ENCODE measurements at places on chromosomes 4 and X. TPM values are rescaled to one million over a fixed set of nuclear protein-coding genes. Genes with fewer than 3 reads are reported as not detected.

SLC6A14 gene
- total RNA-seq = not detected

DNA sequence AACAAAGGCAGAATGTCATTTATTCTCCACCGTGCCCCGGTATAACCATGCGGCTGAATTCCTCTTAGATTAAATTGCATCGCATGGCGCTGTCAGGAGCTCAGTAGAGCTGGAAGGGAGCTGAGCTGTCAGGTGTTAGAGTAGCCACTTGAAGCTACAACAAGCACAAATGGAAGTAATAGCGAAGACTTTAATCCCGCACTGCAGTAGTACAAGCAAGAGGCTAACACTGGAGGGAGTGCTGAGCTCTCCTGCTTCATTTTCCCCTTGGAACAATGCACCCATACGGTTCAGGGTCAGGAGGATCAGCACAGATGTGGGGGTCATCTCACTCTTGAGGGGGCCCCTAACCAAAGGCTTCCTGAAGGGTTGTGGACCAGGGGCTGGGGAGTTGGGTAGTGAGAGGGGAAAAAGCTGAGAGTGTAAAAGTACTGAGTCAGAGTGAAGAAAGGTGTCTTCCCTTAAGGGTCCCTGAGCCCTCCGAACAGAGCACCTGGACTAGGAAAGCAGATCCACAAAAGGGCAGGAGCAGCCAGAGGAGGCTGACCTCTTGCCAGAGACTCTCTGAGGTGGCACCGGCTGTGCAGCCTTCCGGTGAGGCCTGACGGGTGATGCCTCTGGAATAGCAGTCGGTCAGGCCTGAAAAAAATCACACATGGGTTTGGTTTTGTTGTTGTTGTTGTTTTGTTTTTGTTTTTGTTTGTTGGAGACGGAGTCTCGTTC is 36.0 kb upstream of the CBR4 start:
- H3K4me1 ChIP-seq = no peaks in the 10 kb centered on the region
- no peak for DNase-seq
- no peak overlapping the region for H3K4me3 ChIP-seq
- H3K27me3 ChIP-seq = peaks cover 3% of the 10 kb centered on the region
- H3K36me3 ChIP-seq = no peaks in the 10 kb centered on the region

DNA sequence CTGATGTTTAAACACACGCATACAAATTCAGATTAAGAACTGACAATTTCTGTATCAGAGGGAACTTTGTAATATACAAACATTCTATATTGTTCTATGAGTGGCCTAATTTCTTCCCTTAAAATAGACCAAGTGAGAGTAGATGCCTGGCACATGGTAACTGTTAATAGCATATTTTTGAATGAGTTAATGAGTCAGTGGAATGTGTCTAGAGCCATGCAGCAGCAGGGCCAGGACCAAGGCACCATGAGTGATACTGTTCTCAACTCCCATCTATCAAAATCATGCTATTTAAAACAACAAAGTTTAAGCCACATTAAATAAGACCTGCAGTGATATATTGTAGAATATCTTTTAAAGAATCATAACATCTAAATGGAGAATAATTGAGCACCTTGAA is 98.3 kb downstream of the ARHGAP24 start:
- H3K4me1 ChIP-seq = no peaks in the 10 kb centered on the region
- no peak overlapping the region for H3K27ac ChIP-seq
- H3K4me3 ChIP-seq = no peak overlapping the region
- no peak for DNase-seq
- no peaks in the 10 kb centered on the region for H3K36me3 ChIP-seq
- H3K27me3 ChIP-seq = no peaks in the 10 kb centered on the region

- H3K27ac ChIP-seq = no peak overlapping the region
- no peaks in the 10 kb centered on the region for H3K4me1 ChIP-seq
- H3K4me3 ChIP-seq = no peak overlapping the region
- H3K36me3 ChIP-seq = no peaks in the 10 kb centered on the region
Measured at GRCh38 chr4:150211016-150211415, 132.8 kb downstream of the DCLK2 start.

DNA sequence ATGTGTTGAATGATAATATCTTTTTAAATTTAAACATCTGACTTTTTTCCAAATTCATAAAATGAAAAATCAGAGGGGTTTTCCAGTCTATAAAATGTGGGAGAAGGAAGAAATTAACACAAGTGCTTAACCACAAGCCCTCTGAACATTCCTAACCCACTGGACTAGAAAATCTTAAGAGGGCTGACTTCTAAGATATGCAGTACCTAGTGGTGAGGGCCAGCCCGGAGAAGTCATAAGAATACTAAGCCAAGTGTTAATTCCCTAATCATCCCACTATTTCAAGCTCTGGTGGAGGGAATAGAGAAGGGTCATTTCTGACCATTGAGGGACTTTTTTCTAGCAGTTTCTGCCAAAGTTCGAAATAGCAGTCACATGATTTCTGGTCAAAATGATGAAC is 86.9 kb upstream of the NEIL3 start:
- H3K27ac ChIP-seq = no peak overlapping the region
- no peak overlapping the region for H3K4me3 ChIP-seq
- no peaks in the 10 kb centered on the region for H3K4me1 ChIP-seq

DNA sequence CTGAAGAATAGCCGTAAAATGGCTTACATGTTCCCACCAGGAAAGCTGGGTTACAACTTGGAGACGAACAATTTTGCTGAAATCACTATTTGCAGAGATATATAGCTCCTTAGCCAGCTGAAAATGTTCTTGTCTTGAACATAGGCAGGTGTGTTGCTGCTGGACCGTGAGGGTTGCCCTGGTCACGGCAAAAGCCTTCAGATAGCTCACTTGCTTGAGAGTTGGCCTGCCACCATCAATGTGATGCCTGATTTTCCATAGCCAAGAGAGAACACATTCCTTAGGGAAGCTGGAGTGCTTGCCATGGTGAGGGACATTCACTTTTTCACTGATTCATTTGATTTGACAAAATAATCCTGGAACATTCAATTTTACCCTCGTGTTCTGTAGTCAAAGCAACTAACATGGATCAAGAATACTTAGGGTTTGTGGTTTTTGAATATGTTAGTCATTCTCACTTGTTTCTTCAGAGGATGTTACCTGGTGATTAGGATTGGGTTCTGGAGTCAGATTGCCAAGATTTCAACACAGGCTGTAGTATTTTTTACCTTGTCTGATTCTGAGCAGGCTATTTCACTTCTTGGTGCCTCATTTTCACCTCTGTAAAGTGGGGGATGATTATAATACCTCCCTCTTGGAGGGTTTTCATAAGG is 536.9 kb downstream of the RAPGEF2 start:
- H3K27me3 ChIP-seq = no peaks in the 10 kb centered on the region
- no peak for DNase-seq
- no peak overlapping the region for H3K27ac ChIP-seq
- H3K4me1 ChIP-seq = no peaks in the 10 kb centered on the region
- H3K36me3 ChIP-seq = no peaks in the 10 kb centered on the region

TAF7L gene
- 0.36 TPM for total RNA-seq

- H3K36me3 ChIP-seq = no peaks in the 10 kb centered on the region
- DNase-seq = no peak
- H3K4me3 ChIP-seq = no peak overlapping the region
- H3K27ac ChIP-seq = no peak overlapping the region
- H3K27me3 ChIP-seq = no peaks in the 10 kb centered on the region
Measured at GRCh38 chrX:104659005-104659744, 93.2 kb downstream of the IL1RAPL2 start.

IL21 gene
- 138 TPM for total RNA-seq

- peaks cover 6% of the 10 kb centered on the region for H3K4me1 ChIP-seq
- no peak overlapping the region for H3K4me3 ChIP-seq
- DNase-seq = no peak
- no peak overlapping the region for H3K27ac ChIP-seq
Measured at GRCh38 chr4:147638942-147639341, 21.7 kb downstream of the TMEM184C start.

- DNase-seq = no peak
- no peak overlapping the region for H3K27ac ChIP-seq
- H3K27me3 ChIP-seq = no peaks in the 10 kb centered on the region
Measured at GRCh38 chr4:44978020-44978419, 251.7 kb upstream of the GNPDA2 start.

GRCh38 chr4:31601793-31602192 is 881.6 kb downstream of the PCDH7 start:
- H3K4me1 ChIP-seq = no peaks in the 10 kb centered on the region
- H3K27ac ChIP-seq = no peak overlapping the region
- DNase-seq = no peak

DIPK2B gene
- total RNA-seq = not detected
